ENCODE measurements at places on chromosomes 4 and X.

DNA sequence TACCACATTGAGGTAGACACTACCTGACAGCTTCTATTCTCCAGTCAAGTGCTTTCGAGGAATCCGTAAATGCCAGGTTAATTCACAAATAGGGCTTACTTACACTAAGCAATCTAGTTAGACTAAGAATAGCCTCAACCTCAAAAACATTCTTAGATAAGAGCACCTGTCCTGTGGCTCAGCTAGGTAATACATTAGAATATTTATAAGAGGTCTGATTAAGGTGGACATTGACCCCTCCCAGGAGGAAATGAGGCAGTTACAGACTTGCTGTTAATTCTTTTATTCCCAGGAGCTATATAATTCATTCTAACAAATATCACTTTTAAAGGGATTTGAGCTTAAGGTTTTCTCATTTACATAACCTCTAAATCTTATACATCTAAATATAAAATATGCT, 758.1 kb downstream of the GRID2 start:
- DNase-seq: no peak

GRCh38 chr4:13599159-13599558, 28.4 kb downstream of the BOD1L1 start:
- no peak for DNase-seq

DNA sequence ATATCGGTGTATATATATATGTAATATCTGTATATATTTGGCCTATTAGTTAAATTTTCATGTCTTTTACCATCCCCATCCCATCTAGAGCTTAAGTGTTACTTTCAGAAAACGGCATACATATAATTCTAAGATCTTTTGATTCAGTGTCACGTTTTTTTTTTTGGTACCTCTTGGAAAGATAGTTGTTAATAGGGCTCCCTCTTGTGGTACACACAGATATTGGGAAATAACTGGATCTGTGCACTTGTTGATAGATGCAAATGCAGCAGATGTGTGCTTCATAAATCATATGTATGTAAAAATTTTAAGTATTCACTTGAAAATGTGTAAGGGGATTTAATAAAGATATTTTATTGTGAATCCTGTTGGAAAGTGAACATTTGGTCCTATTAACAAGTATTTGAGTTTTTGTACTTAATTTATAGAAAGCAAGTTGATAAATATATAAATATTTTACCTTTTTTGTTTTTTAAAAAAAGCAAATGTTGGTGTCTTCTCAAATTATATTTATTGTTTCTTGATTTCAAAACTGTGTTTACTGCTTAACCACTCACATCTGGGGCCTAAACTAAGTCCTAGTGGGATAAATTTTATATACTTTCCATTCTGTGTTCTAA, 74.7 kb downstream of the PAQR3 start:
- DNase-seq: no peak

DNA sequence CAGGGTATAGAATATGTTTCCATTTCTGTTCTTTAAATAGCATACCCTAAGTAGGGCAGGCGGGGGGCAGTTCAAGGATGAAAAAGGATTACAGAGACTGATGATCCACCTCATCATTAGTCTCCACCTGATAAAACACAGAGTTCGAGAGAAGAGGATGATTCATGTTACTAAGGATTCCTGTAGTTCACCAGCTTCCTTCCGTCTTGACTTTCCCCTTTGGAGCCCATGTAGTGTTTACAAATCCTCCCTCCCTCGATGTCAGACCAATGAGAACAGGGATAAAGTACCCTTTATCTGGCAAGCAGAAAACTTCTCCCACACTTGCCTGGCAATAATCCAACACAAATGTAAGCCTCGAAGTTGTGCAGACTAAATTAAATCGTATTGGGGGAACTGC, 526.3 kb upstream of the FAM241A start:
- DNase-seq: no peak

GRCh38 chrX:68895341-68895755, 66.5 kb downstream of the EFNB1 start:
- DNase-seq: no peak

DNA sequence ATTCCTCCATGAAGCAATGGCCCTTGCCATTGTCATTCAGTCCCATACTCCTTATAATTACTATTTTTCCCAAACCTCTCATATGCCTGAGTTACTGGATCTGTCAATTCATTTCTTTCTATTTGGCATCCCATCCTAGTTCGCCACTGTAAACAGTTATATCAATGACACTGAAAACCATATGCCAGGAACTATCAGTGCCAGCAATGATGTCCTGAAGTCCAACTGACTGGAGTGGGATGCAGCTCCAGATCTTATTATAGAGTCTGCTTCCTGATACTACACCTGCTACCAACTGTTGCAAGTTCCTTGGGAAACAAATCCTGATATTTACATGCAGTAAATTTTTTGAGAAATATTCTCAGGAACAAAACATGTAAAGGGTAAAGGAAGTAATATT, 27.0 kb upstream of the BANK1 start:
- DNase-seq: no peak

GRCh38 chr4:169098532-169098931, 88.5 kb upstream of the CBR4 start:
- no peak for DNase-seq

GRCh38 chr4:68272380-68272779, 26.9 kb upstream of the TMPRSS11B start:
- DNase-seq: no peak

DNA sequence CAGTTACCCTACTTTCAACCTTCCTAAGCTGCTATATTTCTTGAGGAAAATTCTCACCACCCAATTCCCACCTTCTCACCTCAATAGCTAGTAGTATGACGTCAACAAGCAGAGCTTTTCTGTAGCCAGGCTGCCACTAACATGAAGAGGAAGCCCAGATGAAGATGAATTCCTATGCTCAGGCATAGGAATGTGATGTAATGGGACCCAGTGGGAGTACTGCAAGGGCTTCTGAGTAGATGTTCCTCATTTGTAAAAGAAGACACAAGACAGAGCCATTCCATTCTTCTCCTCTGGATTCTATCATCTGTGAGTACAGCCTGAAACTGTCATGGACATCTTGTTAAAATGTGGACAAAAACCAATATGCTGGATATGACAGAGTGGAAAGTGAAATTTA, 81.6 kb upstream of the KLF3 start:
- no peak for DNase-seq

- no peak for DNase-seq
Measured at GRCh38 chr4:11297627-11298026, 131.1 kb downstream of the HS3ST1 start.

DNA sequence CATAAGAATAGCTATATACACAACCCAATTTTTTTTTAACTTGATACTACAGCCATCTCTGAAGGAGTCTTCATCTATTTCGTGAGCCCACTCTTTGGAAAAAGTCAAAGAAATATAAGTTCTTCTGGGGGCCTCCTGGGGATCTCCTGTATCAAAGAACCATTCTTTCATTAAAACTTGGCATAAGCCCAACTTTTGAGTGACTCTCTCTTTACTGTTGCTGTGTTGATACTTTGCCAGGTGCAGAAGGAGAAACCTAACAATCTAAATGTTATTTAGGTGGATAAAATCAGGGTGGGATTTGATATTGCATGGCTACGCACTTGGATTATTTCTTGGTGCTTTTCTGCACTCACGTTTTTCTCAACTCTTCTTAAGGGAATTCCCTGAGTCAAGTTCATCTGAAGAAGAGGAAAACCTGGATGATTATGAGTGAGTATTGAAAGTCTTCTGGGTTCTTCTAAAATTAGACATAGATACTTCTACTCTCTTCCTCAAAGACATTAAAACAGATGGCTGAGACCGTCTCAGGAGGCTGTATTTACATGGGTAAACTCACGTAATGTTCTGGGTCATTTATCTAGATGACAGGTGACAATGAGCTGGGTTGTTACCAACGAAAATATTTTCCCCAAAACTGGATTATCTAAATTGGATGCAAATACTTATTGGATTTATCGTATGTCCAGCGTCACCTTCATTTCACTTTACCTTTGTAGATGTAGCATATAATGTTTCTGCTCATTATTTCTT, 25.2 kb downstream of the BMX start:
- DNase-seq: no peak
